Stimulated activated CD4-positive, alpha-beta T cell treated with anti-CD3 and anti-CD28 coated beads, Interleukin-4, amount 100 ng/mL, for 24 hours (primary cell): ENCODE measurements at places on chromosomes 3 and 15.

GRCh38 chr15:90807074-90807785 lies 61.2 kb upstream of the FURIN start:
- no peak for DNase-seq

- no peak for DNase-seq
These were observed 47.0 kb downstream of the GNB4 start for GRCh38 chr3:179404307-179404706.

DNA sequence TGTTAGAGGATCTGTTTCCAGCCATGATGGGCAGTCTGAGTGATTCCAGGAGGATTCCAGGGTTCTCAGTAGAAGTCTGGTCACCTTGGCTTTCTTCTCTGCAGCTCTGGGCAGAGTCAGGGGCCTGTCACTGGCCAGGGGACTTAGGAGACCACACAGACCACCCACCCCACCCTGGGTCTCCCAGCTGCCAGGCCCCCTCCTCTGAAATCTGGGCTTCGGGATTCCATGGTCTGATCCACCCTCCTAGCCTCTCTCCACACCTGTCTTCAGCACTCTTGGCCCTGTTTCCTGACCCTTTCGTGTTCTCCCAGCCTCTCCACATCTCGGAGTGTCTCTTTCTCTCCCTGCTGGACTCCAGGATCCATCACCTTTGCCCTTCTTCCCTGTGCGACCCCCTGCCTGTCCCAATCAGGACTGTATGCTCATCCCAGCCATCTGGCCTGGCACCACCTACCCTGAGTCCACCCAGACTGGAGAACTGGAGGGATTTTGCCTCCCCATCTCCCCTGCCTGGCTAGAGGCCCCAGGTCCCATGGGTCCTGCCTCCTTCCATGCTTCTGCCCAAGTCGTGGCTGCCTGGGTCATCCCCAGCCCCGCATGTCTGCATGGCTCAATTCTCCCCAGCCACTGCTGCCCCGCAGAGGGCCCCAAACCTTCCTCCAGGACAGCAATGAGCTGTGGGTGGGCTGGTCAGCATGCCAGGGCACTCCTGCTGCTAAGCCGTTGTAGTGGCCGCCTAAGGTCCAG lies 34.3 kb downstream of the GOLGA6L10 start:
- DNase-seq: no peak

DNA sequence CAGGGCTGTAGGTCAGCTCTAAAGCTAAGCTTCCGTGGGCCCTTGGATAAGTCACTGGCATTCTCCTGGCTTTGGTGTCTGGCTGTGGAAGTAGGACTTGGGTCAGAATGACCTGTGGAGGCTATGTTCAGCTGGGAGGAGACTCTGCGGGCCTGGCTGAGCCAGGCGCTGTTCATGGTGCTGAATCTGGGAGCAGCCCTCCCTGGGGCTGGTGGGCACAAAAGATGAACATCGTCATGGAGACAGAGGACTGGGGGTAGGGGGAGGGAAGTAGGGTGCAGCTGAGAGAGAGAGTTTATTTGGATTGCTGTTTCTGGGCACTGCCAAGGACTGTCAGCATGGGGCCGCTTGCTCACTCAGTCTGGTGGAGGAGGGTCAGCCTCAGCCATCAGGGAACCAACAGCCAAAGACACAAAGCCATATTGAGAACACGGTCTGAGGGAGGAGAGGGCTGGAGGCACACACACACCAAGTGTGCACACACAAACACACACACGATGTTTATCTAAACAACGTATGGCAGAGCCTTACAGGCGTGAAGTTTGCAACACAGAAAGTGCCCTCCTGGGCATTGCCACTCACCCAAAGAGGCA lies 120.7 kb upstream of the LINGO1 start:
- no peak for DNase-seq

DNA sequence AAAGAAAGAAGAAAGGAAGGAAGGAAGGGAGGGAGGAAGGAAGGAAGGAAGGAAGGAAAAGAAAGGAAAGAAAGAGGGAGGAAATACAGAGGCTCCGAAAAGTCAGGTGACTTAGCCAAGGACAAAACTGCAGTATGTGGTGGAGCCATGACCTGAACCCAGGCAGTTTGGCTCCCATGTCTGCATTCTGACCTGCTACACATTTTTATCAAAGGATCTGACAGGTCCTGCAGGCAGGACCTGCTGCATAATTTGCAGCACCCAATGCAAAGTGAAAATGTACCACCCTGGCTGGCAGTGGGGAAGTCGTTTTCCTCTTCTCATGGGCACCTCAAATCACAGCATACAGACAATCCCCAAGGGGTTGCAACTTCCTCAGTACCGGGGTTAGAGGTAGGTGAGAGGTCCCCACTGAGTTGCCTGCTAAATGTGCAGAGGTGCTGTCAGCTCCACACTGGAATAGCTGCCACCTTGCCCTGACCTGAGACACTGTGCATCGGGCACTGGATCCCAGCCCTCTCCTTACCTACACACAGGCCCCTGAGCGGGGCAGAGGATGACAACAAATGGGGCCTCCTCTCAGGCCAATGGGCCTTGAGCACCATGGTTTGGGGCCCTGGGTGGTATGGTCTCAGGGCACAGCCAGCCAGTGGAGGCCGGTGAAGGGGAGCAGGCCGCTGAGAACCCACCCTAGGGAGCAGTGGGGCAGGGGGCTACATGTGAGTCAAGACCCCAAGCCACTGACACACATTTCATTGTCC lies 175.1 kb downstream of the SHQ1 start:
- no peak for DNase-seq

DNA sequence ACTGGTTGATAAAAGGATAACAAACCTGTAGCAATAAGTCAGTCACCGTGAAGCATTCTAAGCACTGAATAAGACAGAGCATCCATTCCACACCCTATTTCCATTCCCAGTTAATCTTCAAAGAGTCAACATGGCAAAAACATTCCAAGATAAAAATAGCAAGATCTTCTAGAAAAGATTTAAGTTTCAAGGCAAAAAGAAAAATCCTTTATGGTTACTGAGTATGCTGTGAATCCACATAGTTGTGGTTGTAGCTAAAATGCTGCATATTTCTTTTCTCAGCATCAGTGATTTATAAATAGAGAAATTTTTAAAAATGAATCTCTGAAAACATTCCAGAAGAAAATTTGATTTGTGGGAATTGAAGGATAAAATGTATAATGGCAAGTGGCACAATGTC lies 21.1 kb downstream of the GAP43 start:
- DNase-seq: no peak

DNA sequence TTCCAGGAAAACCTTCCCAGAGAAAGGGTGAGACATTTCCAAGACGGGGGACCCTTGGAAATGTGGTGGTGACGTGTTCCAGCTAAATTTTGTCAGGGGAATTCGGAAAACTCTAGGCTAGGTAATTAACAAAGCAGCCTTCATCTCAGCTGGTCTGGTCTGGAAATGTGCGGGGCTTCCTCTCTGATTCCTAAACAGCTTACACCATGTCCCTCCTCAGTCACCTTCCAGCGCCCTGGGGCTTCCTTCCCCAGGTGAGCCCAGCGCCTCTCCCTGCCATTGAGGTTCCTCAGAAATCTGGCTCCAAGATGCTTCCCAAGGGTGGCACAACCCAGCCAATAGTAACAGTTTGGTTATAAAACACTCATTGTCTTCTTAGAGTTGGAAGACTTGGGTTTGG lies 571 bp downstream of the ACAD9 start:
- DNase-seq: peak; percentile 12

GRCh38 chr3:60579734-60580133 lies 671.5 kb downstream of the FHIT start:
- DNase-seq: no peak

DNA sequence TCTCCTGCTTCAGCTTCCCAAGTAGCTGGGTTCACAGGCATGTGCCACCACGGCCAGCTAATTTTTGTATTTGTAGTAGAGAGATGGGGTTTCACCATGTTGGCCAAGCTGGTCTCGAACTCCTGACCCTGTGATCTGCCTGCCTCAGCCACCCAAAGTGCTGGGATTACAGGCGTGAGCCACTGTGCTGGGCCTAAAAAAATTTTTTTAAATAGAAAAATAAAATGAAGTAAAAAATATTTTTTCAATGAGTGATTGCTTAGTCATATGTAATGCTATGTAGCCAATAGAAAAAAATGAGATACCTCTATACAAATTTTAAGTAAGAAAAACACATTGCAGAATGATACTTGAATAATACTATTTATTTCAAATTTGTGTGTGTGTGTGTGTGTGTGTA lies 27.9 kb upstream of the SLC30A4 start:
- no peak for DNase-seq

- no peak for DNase-seq
These were observed 193.3 kb upstream of the SLCO3A1 start for GRCh38 chr15:91660174-91660649.

GRCh38 chr15:40756938-40757337 lies 1.9 kb upstream of the RMDN3 start:
- DNase-seq: no peak

DNA sequence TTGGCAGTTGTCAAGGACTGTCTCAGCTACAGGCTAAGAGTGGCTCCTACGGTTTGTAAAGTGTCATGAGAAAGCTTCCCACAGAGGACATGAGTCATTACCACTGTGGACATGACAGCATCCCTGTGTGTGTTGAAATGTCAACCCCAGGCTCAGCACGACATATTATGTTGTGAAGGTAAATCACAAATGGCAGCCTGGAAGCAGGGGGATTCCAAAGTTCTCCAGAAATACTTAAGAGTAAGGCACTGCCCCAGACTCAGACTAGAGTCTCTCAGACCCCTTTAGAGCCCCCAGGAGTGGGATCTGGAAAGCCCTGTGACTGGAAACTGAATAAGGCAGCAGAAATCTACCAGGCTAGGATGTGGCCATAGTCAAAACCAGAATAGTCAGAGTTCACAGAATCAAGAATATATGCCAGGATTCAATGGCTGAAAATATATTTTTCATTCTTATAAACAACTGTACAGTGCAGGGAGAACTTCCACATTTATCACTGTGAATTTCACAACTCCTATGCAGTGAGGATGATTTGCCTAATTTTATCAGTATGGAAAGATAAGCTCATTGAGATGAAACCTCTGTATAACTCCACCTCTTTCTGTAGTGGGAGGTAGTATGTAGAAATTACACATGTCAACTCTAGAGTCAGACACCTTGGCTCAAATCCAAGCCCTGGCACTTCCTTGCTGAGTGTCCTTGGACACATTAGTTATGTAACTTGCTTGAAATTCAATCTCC lies 237.1 kb upstream of the CFAP20DC start:
- peak; percentile 47 for DNase-seq

DNA sequence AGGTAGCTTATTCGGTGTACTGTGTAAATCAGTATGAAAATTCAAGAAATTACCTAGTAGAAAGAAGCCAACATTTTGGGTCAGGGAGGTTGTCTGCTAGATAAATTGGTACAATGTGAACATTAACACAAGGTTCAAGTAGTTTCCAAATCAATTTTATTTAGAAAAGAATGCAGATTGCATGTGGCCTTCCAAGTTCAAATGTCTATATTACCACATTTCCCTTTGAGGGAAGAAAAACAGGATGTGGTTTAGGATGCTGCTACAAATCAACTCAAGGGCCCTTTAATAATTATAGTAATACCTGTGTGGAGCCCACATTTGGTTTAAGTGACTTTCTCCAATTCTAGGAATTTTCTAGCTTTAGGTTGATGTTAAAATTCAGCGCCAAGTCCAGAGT lies 57.5 kb downstream of the CADPS start:
- DNase-seq: no peak

DNA sequence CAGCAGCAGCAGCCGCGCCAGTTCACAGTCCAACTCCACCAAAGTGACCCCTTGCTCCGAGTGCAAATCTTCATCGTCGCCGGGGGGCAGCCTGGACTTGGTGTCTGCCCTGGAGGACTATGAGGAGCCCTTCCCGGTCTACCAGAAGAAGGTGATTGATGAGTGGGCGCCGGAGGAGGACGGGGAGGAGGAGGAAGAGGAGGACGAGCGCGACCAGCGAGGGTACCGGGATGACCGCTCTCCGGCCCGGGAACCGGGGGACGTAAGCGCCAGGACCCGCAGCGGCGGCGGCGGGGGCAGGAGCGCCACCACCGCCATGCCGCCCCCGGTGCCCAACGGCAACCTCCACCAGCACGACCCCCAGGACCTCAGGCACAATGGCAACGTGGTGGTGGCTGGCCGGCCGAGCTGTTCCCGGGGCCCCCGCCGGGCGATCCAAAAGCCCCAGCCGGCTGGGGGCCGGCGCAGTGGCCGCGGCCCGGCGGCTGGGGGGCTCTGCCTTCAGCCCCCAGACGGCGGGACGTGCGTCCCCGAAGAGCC lies 224.1 kb upstream of the IL12A start:
- no peak for DNase-seq

DNA sequence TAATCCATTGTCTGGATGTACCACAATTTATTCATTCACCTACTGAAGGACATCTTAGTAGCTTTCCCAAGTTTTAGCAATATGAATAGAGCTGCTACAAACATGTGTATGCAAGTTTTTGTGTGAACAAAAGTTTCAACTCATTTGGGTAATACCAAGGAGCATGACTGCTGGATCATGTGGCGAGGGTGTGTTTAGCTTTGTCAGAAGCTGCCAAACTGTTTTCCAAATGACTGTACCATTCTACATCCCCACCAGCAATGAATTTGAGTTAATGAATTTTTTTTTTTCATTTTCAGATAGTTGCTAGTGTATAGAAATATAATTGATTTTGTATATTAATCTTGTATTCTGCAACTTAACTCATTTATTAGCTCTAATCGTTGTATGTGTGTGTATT lies 20.0 kb upstream of the ELP6 start:
- DNase-seq: no peak

DNA sequence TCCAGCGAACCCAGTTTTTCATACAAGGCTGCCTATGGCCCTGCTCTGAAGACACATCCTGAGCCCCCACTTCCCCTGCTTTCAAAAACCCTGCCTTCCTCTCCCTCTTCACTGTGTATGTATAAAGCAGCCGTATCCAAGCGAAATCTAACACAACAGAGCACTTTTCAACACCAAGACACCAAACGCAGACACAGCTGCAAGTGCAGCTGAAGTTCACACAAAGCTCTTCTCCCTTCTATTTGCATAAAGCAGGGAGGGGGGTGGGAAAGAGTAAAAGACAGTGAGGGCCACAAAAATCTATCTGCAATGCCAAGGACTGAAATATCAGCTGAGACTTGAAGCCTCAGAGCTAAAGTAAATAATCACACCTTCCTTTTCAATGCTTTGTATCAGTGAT lies 35.1 kb upstream of the CSPG5 start:
- DNase-seq: no peak

GRCh38 chr3:185837414-185837813 lies 12.6 kb upstream of the IGF2BP2 start:
- no peak for DNase-seq
